ENCODE measurements at places on chromosomes 12 and 14.

GRCh38 chr12:118107011-118107410, 3.2 kb upstream of the VSIG10 start:
- DNase-seq = no peak

DNA sequence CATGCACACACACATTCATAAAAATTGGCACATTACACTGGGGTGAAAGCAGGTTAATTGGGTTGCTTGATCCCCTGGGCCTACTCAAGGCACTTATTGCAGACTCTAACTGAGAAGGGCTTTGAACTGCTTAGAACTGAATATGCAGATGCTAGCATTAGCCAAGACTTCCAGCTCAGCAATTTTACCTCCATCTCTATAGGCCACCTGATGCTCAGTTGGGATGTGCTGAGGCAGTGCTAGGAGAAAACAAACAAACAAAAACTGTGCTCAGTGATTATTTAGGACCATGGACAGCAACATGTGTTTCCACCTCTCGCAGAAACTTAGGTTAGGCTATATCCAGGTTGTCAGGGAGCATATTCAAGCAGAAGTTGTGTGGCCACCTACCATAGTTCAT, 124.8 kb upstream of the WSCD2 start:
- DNase-seq = no peak

DNA sequence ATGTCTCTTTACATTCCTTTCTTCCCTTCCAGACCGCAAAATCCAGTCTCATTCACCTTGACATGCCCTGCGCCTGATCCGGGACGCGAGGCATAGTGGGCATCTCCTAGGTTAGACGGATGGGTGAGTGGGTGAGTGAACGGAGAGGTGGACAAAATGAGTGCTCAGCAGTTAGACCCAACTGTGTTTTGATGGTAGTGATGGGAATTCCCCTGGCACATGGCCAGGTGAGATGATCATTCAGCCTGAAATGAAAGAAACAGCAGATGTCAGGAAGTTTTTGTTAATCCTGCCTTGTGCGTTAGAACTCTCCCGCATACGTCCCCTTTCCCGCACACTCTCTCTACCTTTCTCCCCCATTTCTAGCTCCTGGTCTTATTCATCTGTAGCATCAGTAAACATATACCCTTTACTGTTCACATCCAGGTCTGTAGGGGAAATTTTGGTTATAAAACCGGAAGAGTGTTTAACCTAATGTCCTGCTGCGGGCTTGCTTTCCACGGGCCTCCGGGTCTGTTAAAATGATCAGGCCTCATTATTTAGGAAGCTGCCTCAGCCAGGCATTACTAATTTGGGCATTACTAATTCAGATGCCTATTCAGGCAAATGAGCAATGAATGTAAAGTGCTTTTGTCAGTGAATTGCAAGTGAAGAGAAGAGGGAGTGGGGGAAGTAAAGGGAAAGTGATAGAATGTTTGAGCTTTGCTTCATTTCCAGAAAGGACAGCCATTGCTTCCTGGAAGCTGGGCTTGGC, 172.8 kb downstream of the ETV6 start:
- peak; percentile 55 for DNase-seq

GRCh38 chr14:97924922-97925613, 1127.9 kb downstream of the VRK1 start:
- DNase-seq = no peak

DNA sequence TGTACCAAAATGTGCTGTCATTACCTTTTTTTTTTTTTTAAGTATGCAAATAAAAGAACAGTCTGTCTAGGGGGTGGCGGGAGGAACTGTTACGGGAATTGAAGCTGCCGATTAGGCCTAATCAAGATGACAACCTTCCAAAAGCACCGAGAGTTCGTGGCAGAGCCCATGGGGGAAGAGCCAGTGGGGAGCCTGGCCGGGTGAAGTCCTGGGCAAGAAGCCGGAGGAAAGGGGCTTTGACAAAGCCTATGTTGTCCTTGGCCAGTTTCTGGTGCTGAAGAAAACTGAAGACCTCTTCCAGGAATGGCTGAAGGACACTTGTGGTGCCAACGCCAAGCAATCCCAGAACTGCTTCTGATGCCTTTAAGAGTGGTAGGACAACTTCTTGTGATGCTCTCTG, 42.6 kb downstream of the ACTN1 start:
- DNase-seq = no peak

GRCh38 chr14:88012495-88012894, 7.6 kb downstream of the GPR65 start:
- DNase-seq = no peak

- DNase-seq = no peak
These were observed 49.4 kb upstream of the BCL11B start for GRCh38 chr14:99321236-99321925.

DNA sequence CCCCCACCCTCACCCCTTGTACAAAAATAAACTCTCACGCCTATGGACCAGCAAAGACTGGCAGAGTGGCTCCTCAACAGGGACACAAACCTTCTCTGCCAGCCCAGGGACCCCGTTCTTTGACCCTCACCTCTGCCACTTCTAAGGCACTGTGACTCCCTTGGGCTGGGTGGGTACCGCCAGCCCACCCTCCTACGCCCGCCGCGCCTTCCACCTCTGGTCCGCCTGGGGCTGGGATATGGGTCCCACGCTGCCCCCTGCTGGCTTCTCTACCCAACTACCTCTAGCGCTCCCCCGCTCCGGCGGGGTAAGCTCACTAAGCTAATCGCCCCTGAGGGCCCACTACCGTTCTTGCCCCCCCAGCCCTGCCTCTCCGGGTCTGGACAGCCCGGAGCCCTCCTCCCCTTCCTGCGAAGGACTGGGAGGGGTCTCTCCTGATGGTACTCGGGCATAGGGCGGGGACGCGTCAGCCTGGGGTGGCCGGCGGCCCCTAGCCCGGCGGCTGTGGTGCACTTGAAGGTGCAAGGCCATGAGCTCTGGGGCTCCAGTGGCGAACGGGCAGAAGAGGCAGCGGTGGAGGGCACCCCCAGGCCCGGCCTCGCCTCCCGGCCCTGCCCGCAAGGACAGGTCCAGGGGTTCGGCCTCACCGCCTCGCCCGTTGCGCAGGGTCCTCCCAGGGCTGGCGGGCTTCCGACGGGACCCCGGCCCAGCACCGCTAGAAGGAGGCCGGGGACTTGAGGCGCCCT, 8.1 kb downstream of the ZNF219 start:
- DNase-seq = peak; percentile 45

DNA sequence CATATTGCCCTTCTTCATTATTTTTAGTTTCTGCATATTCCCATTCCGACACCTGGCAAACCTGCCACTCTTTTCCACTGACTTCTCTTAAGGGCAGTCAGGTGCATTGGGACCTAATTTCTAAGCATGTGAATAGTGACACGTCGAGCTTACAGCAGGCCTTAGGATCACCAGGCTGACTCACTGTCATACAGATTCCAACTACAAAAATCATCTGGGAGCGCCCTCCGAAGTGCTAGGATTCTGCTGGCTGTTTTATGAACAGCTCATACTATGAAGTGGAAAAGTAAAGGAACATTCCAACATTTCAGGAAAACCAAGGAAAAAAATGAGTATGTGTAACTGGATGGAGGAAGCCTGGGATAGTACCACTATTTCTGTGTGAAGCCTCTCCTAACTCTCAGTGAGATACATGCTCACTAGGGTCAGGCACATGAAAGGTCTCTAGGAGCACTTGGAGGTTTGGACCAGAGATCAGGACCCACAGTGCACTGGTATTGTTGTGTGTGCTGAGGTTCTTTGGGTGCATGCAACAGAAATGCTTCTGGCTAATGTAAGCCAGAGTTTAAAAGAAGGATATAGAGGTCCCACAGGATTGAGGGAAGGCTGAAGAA, 257.4 kb downstream of the ZFP36L1 start:
- peak; percentile 69 for DNase-seq

DNA sequence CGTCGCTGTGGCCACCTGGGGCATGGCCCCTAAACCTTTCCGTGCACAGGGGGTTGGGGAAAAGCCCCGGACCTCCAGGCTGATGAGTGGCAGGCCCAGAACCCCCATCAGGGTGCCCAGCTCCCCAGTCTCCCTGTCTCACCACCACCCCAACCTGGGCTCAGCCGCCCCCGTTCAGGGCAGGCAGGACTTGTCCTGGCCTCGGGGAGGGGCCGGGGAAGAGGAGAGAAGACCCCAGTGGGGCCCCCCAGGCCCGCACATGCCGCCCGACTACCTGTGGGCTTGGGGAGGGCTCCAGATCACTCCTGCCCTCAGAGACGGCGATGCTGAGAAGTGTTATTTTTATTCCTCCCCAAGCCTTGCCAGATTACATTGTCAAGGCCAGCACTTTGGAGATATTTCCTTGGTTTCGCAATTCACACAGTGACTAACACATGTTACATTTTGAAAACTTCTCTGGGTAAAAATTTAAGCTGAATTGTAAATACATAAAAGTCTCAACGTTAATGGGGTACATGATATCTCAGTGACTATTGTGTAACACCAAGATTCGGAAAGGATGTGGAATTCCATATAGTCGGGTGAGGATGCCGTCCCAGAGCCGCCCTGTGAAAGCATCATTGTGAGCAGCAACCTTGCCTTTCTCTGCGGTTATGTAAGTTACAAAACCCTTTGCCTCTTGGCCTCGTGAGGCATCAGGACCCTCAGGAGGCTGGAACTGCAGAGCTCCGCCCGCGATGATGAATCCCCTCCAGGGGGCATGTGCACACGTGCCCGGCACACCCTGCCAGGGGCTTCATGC, 85.6 kb upstream of the DIO3 start:
- DNase-seq = peak; percentile 21

DNA sequence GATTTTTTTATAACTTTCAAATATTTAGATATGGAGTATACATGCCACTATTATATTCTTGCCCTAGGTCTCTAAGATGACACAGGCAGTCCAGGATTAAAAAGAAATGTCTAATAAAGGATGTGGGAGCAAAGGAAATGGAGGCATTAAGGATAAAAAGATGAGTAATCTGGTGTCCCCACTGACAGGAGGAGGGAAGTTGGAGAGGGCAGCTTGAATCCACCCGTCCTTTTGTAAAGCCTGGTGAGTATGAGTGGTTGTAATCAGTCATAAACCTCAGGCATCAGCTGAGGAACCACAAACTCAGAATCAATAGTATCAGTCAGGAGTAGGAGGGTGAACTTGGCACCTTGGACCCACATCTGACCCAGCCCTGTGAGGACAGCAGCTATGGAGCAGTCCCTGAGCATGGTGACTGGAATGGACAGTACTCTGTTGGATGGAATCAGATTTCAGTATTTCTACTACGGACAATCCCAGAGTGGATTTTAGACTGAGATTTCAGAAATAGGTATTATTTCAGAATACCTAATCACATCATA, 100.5 kb downstream of the EXOC5 start:
- DNase-seq = no peak

DNA sequence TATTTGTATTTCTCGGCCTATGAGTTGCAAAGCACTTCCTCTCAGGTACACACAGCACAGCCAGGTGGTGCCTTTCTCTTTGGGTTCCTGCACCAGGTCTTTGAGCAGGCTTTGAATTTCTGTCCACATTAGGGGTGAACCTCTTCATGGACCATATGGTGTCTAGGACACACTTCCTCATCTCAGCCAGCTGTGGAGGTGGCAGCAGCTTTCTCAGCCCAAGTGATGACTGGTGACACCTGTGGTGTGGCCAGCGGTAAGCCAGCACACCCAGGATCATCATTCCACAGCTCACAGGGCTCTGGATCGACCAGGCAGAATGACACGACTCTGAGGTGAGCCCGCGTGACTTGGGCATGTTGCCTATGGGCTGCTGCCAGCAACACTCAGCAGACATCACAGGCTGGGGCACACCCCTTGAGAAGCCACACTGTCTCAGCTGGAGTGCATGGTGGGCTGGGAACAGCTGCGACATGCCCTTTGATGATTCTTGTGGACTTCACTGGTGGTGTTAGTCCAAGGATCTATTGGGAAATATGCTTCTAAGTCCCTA, 36.8 kb downstream of the SLC5A8 start:
- no peak for DNase-seq

DNA sequence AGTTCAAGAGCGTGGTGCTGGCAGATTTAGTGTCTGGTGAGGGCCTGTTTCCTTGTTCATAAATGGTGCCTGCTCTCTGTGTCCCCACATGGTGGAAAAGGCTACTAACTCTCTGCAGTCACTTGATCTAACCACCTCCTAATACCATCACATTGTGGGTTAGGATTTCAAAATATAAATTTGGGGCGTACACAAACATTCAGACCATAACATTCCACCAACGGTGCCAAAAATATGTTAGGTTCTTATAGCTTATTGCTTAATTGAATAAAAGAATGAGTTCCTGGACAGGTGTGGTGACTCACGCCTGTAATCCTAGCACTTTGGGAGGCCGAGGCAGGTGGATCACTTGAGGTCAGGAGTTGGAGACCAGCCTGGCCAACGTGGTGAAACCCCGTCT, 3.4 kb upstream of the DYRK2 start:
- no peak for DNase-seq

DNA sequence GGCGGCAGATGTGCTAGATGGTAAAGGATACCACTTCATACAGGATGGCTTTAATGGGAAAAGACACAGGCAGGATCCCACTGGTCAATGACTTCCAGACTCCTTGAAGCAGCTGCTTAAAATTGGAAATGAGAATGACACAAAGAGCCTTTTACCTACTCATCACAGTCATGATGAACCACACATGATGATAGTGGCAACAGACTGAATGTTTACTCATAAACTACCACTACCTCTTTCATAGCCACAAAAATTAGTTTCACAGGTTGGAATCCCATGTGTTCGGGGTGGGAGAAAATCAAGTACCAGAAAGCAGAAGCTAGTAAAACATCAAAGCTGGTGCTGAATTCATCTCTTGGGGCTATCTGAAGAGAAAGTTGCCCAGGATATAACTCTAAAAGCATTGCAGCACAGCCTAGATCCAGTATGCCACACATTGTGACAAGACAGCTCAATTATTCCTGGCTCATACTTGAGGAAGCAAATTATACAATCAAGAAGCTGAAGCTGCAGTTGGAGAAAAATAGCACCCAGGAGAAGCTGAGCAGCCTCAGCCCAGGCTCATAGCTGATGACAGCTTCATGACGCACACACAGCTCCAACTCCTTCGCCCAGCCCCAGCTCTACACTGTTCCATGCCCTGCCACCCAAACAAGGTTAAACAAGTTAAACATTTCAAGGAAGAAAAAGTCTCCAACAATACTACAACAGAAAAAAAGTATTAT, 29.0 kb upstream of the C12orf50 start:
- DNase-seq = no peak

- DNase-seq = no peak
These were observed 5.8 kb downstream of the BMAL2 start for GRCh38 chr12:27338473-27338872.

GRCh38 chr12:74689071-74689655, 151.5 kb downstream of the ATXN7L3B start:
- DNase-seq = peak; percentile 1
